ENCODE measurements at places on chromosomes 7 and 10. TPM values are rescaled to one million over a fixed set of nuclear protein-coding genes. Genes with fewer than 3 reads are reported as not detected.

Gene TFEC
- total RNA-seq, result 5.6 TPM

Gene ARL4A
- 22.6 TPM for total RNA-seq

Gene COPG2
- 46.1 TPM for total RNA-seq

Gene ATOH7
- not detected for total RNA-seq

Gene COBL
- 1.3 TPM for total RNA-seq

Gene POLR3A
- 20.6 TPM for total RNA-seq

Gene ASZ1
- total RNA-seq, result not detected

Gene GBX1
- not detected for total RNA-seq

Gene NEUROG3
- total RNA-seq, result not detected

Gene TYW1B
- 5.0 TPM for total RNA-seq

Gene USP54
- total RNA-seq, result 124 TPM

Gene CRYGN
- total RNA-seq, result not detected

Gene MCU
- total RNA-seq, result 40.1 TPM

Gene GLRX3
- 71.9 TPM for total RNA-seq

Gene CPA2
- not detected for total RNA-seq

Gene CYP26C1
- 0.10 TPM for total RNA-seq

Gene HHEX
- total RNA-seq, result 6.3 TPM

Gene SPAM1
- not detected for total RNA-seq

Gene LCOR
- 88.7 TPM for total RNA-seq

Gene NPFFR1
- 0.05 TPM for total RNA-seq

Gene UMAD1
- 19.2 TPM for total RNA-seq

Gene ASIC3
- total RNA-seq, result 0.34 TPM

Gene CACNA2D1
- total RNA-seq, result 20.2 TPM

Gene CPN1
- not detected for total RNA-seq

Gene PLEKHS1
- 25.7 TPM for total RNA-seq

Gene MEST
- total RNA-seq, result 28.9 TPM

Gene MYPN
- 0.08 TPM for total RNA-seq

Gene C10orf53
- total RNA-seq, result not detected

Gene FXYD4
- 13.8 TPM for total RNA-seq

Gene NFE2L3
- 6.3 TPM for total RNA-seq

Gene PHKG1
- total RNA-seq, result 3.1 TPM

Gene GRID2IP
- total RNA-seq, result 2.6 TPM

Gene CYP3A7
- 0.75 TPM for total RNA-seq

Gene CADPS2
- total RNA-seq, result 25.8 TPM

Gene C10orf67
- not detected for total RNA-seq

Data from ureter (tissue), 1 donor.